ENCODE measurements at places on chromosomes 5 and 9.

GRCh38 chr9:127961155-127961490 is 19.7 kb downstream of the EEIG1 start:
- DNase-seq, result no peak

- no peak for DNase-seq
These were observed 1108.3 kb upstream of the DMAC1 start for GRCh38 chr9:8907868-8908267.

GRCh38 chr9:136270173-136270705 is 24.6 kb upstream of the QSOX2 start:
- no peak for DNase-seq

- DNase-seq, result no peak
These were observed 77.5 kb downstream of the TRPM6 start for GRCh38 chr9:74810200-74810599.

DNA sequence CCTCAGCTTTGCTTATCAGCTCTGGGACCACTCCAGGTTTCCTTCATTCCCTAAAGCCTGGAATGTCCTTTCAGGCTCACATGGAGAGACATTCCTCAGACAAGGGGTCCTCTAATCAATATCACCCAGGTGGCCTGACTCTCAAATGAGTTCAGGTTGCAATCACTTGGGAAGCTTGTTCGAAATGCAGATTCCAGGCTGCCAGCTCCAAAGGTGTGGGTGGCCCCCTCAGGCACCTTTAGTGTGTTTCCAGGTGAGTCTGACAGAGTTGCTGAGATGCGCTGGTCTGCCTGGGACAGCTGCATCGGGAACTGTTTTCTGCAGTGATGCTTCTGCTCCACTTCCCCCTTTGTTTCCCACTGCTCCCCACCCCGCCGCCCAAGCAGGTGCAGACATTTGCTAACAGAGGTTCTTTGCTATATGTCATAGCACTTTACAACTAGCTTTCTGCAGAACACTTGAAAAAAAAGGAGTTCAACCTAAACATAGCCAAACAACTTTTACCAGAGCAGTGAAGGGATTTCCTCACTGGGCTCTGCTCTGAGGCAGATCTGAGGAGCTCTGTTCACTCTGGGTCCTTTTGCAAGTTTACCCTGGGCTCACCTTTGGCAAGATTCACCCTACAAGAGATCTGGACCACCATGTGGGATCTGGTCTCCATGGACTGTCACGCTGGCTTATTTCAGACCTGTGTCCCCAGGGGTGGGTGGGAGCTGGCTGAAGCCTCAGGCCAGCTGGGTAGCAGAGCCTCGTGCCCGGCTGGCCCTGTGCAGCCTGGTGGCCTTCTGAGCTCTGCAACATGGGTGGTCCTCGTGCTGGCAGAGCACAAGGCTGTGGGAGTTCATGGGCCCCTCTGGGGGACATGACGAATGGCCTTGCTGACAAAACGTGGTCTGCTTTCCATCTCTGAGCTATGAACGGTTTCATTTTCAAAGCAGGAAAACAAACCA is 539.6 kb downstream of the CCDC171 start:
- no peak for DNase-seq

GRCh38 chr5:158159621-158160020 is 300.7 kb upstream of the CLINT1 start:
- no peak for DNase-seq

DNA sequence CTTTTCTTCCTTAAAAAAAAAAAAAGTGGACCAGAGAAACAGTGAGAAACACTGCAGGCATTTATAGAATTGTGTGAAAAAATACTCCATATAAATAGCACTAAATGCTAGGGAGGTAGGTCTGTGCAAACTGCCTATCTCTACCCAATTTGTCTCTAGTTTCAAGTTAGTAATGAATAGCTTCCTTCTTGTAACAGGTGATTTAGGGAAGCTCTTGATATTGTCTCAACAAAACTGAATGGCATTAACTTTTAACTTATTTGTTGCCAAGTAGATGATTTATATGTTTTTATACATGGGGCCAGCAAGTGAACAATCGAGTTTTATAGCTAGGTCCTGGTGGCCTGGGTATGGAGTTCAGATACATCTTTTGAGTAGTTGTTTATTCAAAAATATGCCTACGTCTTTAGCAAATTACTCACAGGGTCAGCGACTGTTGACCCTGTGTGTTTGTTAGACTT is 283.6 kb downstream of the NR3C1 start:
- DNase-seq, result no peak

- DNase-seq, result no peak
These were observed 218.9 kb downstream of the ARL15 start for GRCh38 chr5:54091307-54092130.

DNA sequence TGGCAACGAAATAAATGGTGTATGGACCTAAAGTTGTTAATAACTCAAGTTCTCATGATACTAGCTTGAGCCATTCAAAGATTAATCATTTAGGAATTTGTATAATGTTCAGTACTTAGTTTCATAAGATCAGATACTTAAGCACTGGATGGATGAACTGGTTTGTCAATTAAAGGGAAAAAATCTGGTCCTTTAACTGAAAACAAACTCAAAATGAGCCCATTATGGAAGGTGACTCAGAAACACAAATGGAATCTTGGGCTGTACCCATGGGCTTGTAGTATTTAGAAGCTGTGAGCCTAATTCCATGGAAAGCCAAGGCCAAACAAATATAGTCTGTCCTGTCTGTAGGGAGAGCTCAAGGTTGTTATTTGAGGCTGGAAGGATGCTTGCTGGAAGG is 27.6 kb upstream of the ADRB2 start:
- no peak for DNase-seq

DNA sequence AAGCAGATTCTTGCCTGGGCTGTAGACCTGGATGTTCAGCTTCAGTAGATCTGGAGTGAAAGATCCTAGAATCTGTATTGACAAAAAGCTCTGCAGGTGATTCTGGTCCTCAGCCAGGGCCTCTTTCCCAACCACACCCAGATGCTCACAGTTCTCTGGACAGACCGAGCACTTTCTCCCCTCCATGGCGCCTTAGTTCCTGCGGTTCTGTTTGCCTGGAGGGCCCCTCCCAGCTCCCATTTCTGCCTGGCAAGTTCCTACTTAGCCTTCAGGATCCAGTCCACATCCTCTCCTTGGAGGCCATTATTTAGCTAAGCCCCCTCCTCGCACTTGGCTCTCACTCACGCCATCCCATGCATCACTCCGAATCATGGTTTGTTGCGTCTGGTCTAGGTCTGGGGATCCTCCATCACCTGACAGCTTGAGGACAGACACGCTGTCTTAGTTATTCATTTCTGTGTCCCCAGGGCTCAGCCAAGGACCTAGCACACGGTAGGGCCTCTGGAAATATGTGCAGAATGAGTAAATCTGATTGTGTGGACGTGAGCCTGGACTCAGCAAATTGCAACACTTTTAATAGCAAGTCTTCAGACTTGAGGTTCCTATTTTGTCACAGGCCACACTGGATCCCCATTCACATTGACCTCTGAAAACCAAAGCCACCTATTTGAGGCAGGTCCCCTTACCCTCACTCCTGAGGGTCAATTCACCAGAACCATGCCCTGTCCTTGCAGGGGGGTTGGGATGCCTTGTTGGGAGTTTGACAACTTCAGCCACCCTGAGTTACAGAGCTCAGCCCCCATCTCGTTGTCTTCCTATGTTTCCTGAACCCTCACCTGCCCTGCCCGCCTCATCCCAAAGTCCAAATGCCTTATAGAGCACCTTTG is 50.7 kb downstream of the COL15A1 start:
- no peak for DNase-seq

DNA sequence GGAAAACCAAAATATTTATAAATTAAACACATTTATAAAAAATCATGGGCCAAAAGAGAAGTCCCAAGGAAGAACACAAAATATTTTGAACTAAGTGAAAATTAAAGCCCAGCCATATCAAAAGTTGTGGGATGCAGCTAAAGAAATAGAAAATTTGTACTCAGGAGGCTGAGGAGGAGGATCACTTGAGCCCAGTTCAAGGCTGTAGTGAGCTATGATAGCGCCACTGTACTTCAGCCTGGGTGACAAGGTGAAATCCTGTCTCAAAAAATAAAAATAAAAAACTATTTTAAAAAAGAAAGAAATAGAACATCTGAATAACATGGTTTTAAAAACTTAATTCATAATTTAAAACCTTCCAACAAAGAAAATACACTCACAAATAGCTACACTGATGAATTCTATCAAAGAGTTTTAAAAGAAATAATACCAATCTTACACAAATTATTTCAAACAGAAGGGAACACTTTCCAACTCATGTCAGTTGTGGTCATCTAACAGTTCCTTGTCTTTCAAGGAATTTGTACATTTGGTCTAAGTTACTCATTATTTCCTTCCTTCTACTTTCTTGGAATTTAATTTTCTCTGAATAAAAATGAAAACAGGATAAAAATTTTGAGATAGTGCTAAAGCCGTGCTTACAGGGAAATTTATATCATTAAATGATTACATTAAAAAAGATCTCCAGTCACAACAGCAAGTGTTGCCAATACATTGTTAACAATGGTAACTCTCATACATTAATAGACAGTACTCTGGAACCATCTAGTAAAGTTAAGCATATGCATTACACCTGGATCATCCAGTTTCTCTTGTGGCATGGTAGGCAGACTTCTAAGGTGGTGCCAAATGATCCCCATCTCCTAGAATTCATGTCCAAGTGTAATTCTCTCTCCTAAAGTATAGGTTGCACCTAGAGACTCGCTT is 17.8 kb downstream of the PTBP3 start:
- no peak for DNase-seq

DNA sequence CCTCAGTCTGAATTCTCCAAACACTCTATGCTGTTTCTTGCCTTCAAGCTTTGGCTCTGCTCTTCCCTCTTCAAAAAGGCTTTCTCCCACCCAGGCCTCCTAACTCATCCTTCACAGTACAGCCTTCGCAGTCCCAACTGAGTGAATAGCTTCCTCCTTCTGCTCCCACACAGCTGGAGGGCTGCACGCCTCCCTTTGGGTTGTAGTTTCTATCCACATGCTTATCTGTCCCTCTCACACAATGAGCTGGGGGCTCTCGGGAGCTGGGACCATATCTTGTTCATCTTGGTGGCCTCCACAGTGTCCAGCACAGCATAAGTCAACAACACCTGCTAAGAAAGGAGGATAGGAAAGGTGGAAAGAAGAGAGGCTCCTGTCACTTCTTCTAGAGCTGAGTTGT is 69.5 kb upstream of the XPA start:
- no peak for DNase-seq

GRCh38 chr5:18675041-18675440 is 1040.8 kb downstream of the TAF11L14 start:
- DNase-seq, result no peak

GRCh38 chr5:150172556-150172955 is 6.0 kb downstream of the CDX1 start:
- DNase-seq, result no peak

GRCh38 chr5:13480834-13481233 is 463.7 kb downstream of the DNAH5 start:
- no peak for DNase-seq

DNA sequence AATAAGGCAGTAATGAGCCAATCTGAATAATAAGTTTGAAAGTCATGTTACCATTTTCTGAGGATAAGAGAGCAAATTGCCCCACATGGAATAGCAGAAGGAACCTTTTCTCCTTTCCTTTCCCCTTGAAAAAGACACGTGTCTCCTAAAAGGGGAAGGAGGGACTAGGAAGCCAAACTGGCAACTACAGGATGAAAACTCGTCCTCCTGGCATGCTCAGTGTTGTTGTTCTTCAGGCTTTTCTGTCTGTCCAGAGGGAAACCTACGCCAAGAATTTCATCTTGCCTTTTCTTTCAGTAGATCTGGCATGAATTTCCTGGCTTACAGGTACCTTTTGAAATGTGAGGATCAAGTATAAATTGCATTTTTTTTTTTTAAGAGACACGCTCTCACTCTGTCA is 355.9 kb upstream of the TLE4 start:
- DNase-seq, result no peak
